ENCODE measurements at places on chromosomes 5 and 9.

GRCh38 chr5:125199968-125200865 lies 453.8 kb upstream of the ZNF608 start:
- no peak for DNase-seq

- no peak for DNase-seq
Measured at GRCh38 chr5:143041-143440, 48.3 kb upstream of the LRRC14B start.

- DNase-seq, result no peak
Measured at GRCh38 chr5:168786147-168786546, 207.0 kb upstream of the PANK3 start.

- no peak for DNase-seq
Measured at GRCh38 chr9:124329206-124329792, 71.5 kb downstream of the NEK6 start.

- no peak for DNase-seq
Measured at GRCh38 chr5:111935835-111936234, 178.8 kb upstream of the NREP start.

GRCh38 chr9:117545846-117546245 lies 131.0 kb upstream of the ASTN2 start:
- DNase-seq, result no peak

- DNase-seq, result no peak
Measured at GRCh38 chr9:105871540-105871939, 177.2 kb downstream of the TMEM38B start.

GRCh38 chr5:171599957-171600612 lies 180.6 kb downstream of the FGF18 start:
- no peak for DNase-seq

- DNase-seq, result no peak
Measured at GRCh38 chr9:116605060-116605459, 82.0 kb upstream of the TRIM32 start.

DNA sequence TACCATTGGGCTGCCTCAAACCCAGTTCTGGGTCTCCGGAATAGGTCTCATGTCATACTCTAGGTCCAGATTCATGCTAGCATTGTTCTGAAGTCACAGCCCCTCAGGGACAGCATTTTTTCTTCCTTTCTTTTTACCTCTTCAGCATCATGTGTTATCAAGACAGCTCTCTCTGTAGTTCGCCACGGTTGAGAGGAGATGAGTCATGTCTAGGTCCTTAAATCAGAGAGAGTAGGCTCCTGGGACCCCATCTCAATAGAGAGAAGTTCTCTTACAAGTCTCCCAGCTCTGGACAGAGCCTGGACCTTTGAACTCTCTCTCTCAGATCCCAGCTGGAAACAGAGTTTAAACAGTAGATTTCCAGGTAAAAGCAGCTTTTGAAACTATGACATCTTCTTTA lies 332.4 kb upstream of the CD180 start:
- no peak for DNase-seq

GRCh38 chr5:159933531-159934485 lies 17.5 kb downstream of the ADRA1B start:
- no peak for DNase-seq

- DNase-seq, result no peak
Measured at GRCh38 chr5:87300744-87301143, 33.1 kb downstream of the RASA1 start.

- no peak for DNase-seq
Measured at GRCh38 chr5:98775246-98776065, 2.0 kb downstream of the RGMB start.

- DNase-seq, result no peak
Measured at GRCh38 chr9:9352877-9353481, 1259.8 kb downstream of the PTPRD start.

- DNase-seq, result no peak
Measured at GRCh38 chr5:165495829-165496380, 1990.5 kb downstream of the MAT2B start.

- no peak for DNase-seq
Measured at GRCh38 chr9:91825422-91825821, 124.6 kb downstream of the ROR2 start.

GRCh38 chr5:115577329-115577728 lies 24.9 kb downstream of the TICAM2 start:
- no peak for DNase-seq

GRCh38 chr5:29367176-29367833 lies 1826.2 kb upstream of the CDH6 start:
- DNase-seq, result no peak

GRCh38 chr9:34454571-34455065 lies 3.8 kb downstream of the FAM219A start:
- no peak for DNase-seq

DNA sequence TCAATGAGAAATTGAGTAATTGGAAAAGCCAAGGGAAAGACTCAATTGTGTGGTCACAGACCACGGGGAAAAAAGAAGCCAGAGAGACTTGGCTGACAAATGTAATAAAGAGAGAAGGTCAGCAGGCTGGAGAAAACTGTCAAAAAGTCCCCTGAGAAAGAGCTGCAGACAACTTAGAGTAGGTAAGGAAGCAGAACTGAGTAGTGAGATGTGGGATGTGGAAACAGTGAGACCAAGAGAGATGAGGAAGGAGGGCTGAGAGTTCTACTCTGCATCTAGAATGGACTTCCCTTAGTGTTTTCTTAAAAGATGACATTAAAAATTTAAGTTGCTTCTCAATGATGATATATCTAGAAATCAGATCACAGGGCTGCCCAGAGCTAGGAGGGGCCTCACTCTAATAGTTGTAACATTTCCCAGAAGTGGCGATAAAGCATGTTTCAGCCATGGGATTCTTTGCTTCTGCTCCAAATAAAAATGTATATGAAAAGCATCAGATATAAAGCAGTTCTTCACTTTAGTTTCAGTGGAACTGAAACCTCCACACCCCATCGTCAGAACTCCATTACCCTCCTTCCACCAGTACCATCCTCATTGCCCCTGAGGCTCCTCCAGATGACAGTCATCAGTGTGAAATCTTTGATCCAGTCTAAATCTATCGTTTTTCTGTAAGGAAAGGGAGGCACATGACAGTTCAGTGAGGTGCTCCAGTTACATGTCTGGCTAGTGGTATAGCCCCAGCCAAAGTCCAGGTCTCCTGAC lies 80.6 kb downstream of the SPEF2 start:
- no peak for DNase-seq

- DNase-seq, result no peak
Measured at GRCh38 chr5:163727028-163727427, 221.6 kb downstream of the MAT2B start.

DNA sequence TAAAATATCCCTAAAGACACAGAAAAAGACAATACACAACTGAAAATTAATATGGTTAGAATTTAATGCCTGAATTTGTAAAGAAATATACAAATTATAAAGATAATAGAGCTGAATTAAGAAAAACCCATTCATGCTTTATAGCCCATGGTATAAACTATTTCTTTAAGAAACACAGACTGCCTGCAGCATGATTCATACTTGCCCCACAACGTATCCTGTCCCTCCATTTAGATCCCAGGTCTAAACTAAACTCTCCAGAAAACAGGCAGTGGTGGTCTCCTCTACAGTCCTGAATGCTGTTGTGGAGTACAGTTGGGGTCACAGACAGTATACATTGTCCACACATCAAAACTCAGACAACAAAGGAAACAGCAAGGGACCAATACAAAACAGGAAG lies 24.8 kb downstream of the IL6ST start:
- no peak for DNase-seq

- DNase-seq, result no peak
Measured at GRCh38 chr5:41482715-41483114, 27.7 kb downstream of the PLCXD3 start.

All from NCI-H1436 treated with DMSO at 0.1 percent for 48 hours (cell line).